ENCODE measurements at places on chromosomes 7 and 10.

GRCh38 chr7:392822-393221 is 102.9 kb downstream of the FOXL3 start:
- DNase-seq = no peak

DNA sequence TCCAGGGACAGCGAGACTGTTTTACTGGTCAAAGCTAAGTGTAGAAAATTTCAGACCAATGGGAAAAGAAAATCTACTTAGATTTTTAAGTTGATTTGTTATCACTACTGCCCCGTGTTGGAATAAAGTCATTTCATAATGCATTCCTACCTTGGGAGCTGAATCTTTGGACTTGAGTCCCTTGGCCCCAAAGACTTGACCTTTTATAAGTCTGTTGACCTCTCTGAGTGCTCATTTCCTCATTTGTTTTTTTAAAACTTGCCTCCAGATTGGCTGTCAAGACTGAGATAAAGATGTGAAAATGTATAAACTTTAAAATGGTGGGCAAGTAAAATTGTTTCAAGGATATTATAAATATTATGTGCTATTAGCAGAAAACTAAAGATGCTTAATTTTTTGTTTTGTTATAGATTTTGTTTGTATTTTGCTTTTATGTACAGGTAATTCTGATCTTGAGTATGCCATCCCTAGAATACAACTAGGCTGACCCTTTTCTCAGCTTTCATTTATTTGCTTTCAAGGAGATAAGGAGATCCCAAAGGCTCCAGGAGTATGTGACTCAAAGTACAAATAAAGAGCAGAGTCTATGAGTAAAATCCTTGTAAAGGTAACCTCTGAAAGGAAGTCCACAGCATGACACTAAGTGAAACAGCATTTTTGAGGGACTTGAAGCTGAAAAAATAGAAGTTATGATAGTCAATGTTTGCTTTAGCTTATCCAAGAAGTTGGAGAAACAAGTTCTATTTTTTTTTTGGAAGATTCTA is 54.6 kb downstream of the TMEM26 start:
- no peak for DNase-seq

GRCh38 chr10:79324032-79324695 is 23.1 kb upstream of the PPIF start:
- DNase-seq = no peak

- no peak for DNase-seq
Measured at GRCh38 chr10:69885379-69886013, 83.8 kb downstream of the COL13A1 start.

DNA sequence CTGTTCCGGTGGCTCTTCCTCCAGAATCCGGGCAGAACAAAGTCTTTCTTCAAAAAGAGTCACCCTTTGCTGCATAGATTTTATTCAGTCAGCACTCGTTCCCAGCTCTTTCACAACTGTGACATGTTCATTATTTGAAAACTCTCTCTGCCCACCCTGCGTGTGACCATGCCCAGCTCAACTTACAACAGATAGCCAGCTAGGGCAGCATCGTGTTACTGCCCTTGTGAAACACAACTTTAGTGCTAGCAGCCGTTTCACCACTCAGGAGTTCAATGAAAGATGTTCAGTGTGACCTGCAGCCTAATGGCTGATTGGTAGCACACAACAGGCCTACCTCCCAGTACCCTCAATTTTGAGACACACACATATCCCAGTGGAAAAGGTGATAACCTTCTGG is 57.9 kb downstream of the ZNF438 start:
- DNase-seq = no peak

- DNase-seq = no peak
Measured at GRCh38 chr10:80805343-80806020, 267.8 kb downstream of the SH2D4B start.

DNA sequence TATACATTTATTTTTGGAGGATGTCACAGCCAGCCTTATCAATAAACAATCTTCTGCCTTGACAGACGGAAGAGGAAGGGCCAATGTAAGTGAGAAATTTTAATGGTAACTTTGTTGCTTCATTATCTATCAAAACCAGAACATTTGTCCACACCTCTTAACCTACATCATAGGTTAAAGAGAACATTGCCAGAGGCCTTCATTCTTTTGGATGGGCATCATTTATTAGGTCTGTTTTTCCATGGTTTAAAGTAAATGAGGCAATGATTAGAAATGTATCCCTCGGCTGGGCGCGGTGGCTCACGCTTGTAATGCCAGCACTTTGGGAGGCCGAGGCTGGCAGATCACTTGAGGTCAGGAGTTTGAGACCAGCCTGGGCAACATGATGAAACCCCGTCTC is 29.5 kb upstream of the PAPSS2 start:
- DNase-seq = no peak

GRCh38 chr7:30707391-30708357 is 25.4 kb upstream of the CRHR2 start:
- DNase-seq = no peak

DNA sequence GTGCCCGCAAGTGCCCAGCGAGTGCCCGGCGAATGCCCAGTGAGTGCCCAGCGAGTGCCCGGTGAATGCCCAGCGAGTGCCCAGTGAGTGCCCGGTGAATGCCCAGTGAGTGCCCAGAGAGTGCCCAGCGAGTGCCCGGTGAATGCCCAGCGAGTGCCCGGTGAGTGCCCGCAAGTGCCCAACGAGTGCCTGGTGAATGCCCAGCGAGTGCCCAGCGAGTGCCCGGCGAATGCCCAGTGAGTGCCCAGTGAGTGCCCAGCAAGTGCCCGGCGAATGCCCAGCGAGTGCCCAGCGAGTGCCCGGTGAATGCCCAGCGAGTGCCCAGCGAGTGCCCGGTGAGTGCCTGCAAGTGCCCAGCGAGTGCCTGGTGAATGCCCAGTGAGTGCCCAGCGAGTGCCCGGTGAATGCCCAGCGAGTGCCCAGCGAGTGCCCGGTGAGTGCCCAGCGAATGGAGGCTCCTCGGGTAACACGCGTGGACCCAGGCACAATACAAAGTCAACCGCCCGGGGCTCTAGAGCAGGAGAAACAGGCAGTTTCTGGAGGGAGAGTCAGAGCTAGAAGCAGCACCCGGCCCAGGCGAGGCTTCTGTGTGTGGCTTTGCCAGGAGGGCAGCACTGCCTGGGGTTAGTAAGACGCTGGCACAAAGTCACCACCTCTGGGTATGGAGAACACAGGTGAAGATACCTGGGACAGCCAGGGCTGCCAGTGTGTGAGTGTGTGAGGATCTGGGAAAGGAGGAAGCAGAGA is 38.2 kb upstream of the CFAP46 start:
- DNase-seq = no peak

GRCh38 chr7:106365252-106366005 is 80.6 kb upstream of the NAMPT start:
- no peak for DNase-seq

DNA sequence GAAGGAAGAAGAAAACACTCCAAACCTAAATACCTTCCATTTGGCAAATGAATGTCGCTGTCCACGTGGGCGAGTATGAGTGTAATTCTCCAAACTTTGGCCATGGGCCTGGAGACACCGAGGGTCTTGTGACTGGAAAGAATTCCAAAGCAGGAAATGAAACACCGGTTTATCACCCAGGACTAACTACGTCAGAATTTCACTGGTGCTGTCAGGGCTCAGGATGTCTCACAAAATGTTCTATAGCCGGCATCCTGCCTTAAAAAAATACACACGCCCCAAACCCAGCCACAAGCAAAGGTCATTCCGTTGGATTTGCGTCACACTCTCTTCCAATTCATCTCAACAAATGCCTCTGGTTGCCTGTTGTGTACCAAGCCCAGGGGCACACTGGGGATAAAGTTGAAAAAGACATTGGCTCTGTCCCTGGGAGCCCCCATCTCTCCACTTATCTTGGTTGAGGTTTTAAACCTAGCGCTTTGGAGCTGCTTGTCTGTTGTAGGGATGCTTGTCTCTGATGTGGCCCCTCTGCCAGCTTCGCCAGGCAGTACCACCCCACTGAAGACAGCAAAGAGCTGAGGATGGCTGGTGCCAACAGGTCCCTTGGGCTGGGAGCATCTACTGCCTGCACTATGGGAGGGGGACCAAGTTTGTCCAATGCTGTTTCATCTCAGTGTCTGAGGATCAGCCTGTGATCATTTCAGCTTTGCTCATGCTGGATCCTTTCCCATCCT is 31.2 kb downstream of the GSTO2 start:
- no peak for DNase-seq

GRCh38 chr10:127354992-127355391 is 158.6 kb upstream of the INSYN2A start:
- DNase-seq = no peak

DNA sequence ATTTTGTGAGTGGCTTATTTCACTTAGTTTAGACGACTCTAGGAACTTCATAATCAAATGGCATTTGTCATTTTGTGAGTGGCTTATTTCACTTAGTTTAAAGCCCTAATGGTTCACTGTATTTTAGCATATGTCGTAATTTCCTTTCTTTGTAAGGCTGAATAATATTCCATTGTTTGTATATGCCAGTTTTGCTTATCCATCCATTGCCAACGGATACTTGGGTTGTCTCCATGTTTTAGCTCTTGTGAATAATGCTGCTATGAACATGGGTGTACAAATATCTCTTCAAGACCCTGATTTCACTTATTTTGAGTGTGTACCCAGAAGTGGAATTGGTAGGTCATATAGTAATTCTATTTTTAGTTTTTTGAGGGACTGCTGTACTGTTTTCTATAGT is 31.8 kb downstream of the DOCK1 start:
- no peak for DNase-seq

- no peak for DNase-seq
Measured at GRCh38 chr7:133602291-133602690, 349.4 kb downstream of the EXOC4 start.

GRCh38 chr7:158023157-158023556 is 564.5 kb downstream of the PTPRN2 start:
- DNase-seq = no peak

Measured in activated CD4-positive, alpha-beta T cell treated with anti-CD3 and anti-CD28 coated beads, Interleukin-2, amount 50 U/mL, for 4 hours (primary cell).